ENCODE measurements at places on chromosomes 1 and 21. TPM values are rescaled to one million over a fixed set of nuclear protein-coding genes. Genes with fewer than 3 reads are reported as not detected.

Gene HCRTR1
- 0.26 TPM for total RNA-seq

Gene ZNF648
- total RNA-seq = not detected

Gene EPHA10
- not detected for total RNA-seq

Gene TSNAX
- total RNA-seq = 43.2 TPM

Gene SLC19A1
- total RNA-seq = 3.2 TPM

Gene AIRE
- total RNA-seq = under 0.01 TPM

Gene FCRL3
- not detected for total RNA-seq

Gene TTLL10
- not detected for total RNA-seq

Gene PTGFR
- 37.7 TPM for total RNA-seq

Gene CR1L
- not detected for total RNA-seq

Gene ALG14
- 4.3 TPM for total RNA-seq

Gene CHI3L2
- 0.12 TPM for total RNA-seq

Gene DMRTA2
- 0.13 TPM for total RNA-seq

Gene DIO1
- not detected for total RNA-seq

Gene TMEM63A
- total RNA-seq = 20.5 TPM

Gene COL9A2
- total RNA-seq = 1.1 TPM

Gene SF3B4
- total RNA-seq = 14.7 TPM

Gene GNAT2
- total RNA-seq = 0.19 TPM

Gene DFFB
- total RNA-seq = 7.0 TPM

Gene AVPR1B
- total RNA-seq = not detected

Gene CNR2
- total RNA-seq = not detected

Gene PTGFRN
- total RNA-seq = 94.3 TPM

Gene PAPPA2
- 0.31 TPM for total RNA-seq

Gene ADAR
- 68.1 TPM for total RNA-seq

Gene GFI1
- total RNA-seq = 0.13 TPM

Gene CD1D
- total RNA-seq = under 0.01 TPM

Gene TLCD4
- 0.99 TPM for total RNA-seq

Gene KCNA3
- total RNA-seq = not detected

Gene TRIM33
- 25.4 TPM for total RNA-seq

Gene EXTL1
- 0.13 TPM for total RNA-seq

Gene NT5C1A
- total RNA-seq = not detected

Gene F13B
- not detected for total RNA-seq

Gene TMEM52
- total RNA-seq = not detected

Gene HUNK
- under 0.01 TPM for total RNA-seq

Gene PIK3CD
- 1.1 TPM for total RNA-seq

Gene ZFP69B
- total RNA-seq = 3.0 TPM

Gene PGLYRP4
- total RNA-seq = not detected

Gene ILDR2
- total RNA-seq = under 0.01 TPM

Gene CFHR5
- total RNA-seq = not detected

Gene SPRR4
- not detected for total RNA-seq

Gene SPRR2G
- not detected for total RNA-seq

Gene HSD17B7
- total RNA-seq = 16.8 TPM
